Neural progenitor cell (in vitro differentiated cells): ENCODE measurements at places on chromosomes 4 and X. TPM values are rescaled to one million over a fixed set of nuclear protein-coding genes. Genes with fewer than 3 reads are reported as not detected.

- H3K27me3 ChIP-seq, result no peaks in the 10 kb centered on the region
- no peaks in the 10 kb centered on the region for H3K4me1 ChIP-seq
- no peak overlapping the region for H3K27ac ChIP-seq
- no peak overlapping the region for H3K4me3 ChIP-seq
- DNase-seq, result no peak
Observed at GRCh38 chrX:116142976-116143375, 27.6 kb upstream of the AGTR2 start.

- H3K27me3 ChIP-seq, result no peaks in the 10 kb centered on the region
- DNase-seq, result peak; percentile 60
- H3K4me1 ChIP-seq, result no peaks in the 10 kb centered on the region
Observed at GRCh38 chrX:51420610-51421009, 75.8 kb downstream of the NUDT11 start.

DNA sequence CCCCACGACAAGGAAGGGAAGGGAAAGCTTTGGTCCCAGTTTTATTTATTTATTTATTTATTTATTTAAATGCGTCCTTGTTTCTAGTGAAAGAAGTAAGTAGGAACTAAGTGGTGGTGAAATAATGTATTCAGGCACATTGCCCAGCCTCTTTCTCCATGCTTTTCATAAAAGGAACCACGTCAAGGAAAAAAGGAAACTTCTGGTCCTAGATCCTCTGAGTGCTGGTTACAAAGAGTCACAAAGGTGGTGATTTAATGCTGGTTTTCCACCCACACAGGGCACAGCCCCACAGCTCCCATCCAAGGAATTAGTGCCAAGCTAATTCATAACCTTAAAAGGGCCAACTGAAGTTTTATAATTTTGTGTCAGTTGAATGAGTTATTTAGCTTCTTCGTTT lies 206.6 kb upstream of the GYPA start:
- peaks cover 23% of the 10 kb centered on the region for H3K4me1 ChIP-seq
- no peak overlapping the region for H3K4me3 ChIP-seq
- no peaks in the 10 kb centered on the region for H3K36me3 ChIP-seq
- H3K27me3 ChIP-seq, result no peaks in the 10 kb centered on the region
- DNase-seq, result no peak
- peak overlapping the region; percentile 72 for H3K27ac ChIP-seq

DNA sequence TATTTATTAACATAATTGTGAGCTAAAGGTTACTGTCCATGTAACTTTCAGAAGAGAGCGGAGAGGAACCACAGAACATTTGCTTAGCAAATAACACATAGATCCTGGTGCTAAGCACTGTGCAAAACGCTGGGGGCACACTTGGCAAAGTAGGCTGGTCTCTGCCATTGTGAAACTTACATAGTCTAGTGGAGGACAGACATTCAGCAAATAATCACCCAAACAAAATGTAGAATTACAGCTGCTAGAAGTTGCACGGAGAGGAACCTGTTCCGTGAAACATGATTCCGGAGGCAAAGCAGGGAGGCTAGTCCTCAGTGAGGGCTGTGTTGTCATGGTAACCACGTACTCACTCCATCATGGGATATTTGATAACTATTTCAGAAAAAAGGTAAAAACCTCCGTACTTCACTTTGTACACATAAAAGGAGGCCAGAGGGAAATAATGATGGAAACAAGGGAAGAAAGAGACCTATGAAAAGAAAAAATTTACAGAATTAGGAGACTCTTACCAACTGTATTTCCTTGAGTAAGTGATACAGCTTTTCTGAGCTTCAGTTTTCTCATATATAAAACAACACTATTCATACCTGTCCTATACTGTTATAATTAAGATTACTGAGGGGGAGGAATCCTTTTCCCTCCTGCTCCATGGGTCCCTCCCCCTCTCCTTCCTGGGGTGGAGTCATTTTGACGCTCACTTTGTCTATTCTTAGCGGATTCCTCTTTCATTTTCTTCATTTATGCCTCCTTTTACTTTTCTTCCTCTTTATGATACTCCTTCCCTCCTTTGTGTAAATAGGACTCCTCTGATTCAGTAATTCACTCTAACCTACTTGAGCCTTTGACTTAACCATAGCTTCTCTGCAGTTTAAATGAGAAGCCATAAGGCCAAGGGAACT lies 825 bp upstream of the RASGEF1B start:
- no peak overlapping the region for H3K27ac ChIP-seq
- H3K4me1 ChIP-seq, result peaks cover 14% of the 10 kb centered on the region
- no peaks in the 10 kb centered on the region for H3K36me3 ChIP-seq
- peak; percentile 60 for DNase-seq

DNA sequence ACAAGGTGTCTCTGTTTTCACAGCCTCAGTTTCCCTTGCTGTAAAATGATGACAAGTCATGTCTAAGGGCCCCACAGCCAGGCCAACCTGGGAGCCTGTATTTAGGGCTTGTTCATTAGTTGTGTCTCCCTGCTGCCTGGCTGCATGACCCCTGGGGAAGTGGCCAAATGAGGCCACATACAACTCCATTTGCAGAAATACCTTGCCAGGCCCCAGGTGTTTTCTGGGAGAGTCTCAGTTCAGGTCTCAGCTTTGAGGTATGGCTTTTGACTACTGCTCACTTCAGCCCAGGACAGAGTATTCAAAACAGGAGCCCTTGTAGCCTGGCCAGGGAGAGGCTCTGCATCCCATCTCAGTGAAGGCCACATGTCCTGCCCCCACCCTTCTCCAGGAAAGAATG lies 202.5 kb upstream of the MAMLD1 start:
- no peaks in the 10 kb centered on the region for H3K36me3 ChIP-seq
- H3K4me1 ChIP-seq, result no peaks in the 10 kb centered on the region
- H3K27me3 ChIP-seq, result no peaks in the 10 kb centered on the region
- H3K4me3 ChIP-seq, result no peak overlapping the region
- no peak for DNase-seq

DNA sequence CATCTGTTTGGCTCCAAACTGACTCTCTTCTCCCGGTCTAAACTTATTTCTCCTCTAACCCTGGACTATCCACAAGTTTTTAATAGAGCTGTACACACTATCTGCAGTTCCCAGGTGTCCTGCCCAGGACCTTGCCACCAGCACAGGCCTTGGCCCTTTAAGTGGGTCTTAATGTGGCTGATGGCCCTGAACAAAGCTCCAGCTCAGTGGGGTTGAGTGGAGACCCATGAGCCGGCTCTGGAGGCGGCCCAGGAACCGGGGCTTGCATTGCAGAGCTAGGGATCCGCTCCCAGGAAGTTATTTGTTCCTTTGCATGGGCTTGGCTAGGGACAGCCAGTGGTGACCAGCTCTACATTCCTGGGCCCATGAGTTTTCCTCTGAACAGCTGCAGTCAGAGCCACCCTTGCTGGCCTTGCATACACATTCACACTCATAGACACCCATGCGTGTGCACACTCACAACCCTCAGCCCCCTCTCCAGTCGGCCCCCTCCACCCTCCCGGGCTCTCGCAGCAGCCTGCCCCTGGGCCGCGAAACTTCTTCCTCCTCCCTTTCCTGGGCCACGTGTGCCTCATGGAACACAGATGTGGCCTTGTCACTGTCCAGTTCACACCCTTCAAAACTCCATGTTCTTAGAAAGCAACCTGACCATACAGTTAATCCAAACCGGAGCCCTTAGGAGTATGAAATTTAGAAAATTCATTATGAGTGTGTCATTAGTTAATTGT lies 58.2 kb downstream of the GPR143 start:
- no peak overlapping the region for H3K4me3 ChIP-seq
- peak; percentile 9 for DNase-seq
- H3K4me1 ChIP-seq, result no peaks in the 10 kb centered on the region
- H3K27ac ChIP-seq, result no peak overlapping the region
- no peaks in the 10 kb centered on the region for H3K27me3 ChIP-seq
- no peaks in the 10 kb centered on the region for H3K36me3 ChIP-seq

DNA sequence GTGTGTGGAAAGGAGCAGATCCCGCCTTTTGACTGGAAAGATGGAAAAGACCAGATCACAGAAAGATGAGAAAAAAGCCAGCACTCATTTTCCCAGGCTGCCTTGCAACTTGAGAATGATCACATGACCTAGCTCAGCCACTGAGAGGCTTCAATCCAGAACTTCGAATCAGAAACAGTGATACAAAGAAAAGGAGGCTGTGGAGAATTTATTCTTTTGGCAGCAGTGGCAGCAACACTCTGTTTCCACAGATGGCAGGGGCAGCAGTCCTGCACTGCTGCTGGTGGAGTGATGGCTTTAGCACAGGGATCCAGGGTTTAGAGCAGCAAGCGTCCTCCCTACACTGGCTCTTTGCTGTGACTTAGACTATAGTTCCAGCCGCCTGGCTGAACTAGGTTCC lies 77.8 kb upstream of the SH3RF1 start:
- DNase-seq, result no peak
- no peak overlapping the region for H3K4me3 ChIP-seq
- H3K36me3 ChIP-seq, result no peaks in the 10 kb centered on the region
- no peak overlapping the region for H3K27ac ChIP-seq

DNA sequence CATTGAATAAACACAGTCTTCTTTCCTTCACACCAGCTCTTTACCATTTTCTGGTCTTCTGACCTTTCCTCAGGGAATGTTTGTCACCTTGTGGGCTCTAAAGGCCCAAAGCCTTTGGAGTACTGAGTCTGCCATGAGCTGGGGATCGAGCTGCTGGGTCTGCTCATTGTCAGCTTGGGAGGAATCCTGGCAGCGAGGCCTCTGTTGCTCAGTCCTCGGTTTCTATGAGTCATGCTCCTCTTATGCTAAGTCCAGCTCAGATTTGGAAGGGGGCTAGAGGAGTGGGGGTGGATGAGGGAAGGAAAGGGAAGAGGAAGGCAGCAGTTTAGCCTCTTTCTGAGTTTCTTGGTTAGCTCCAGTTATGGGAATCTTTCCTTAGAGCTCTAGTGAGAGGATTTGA lies 31.1 kb downstream of the NHSL2 start:
- no peak for DNase-seq
- H3K36me3 ChIP-seq, result no peaks in the 10 kb centered on the region
- H3K4me1 ChIP-seq, result peaks cover under 1% of the 10 kb centered on the region

The TMEM35A gene
- total RNA-seq, result 12.3 and 14.1 TPM in 2 replicates

The PPP2R2C gene
- total RNA-seq, result 2.5 and 3.5 TPM in 2 replicates

The MUC7 gene
- total RNA-seq, result not detected in 2 replicates

The XAGE3 gene
- total RNA-seq, result not detected in 2 replicates

The FAM47E gene
- 3.5 and 7.0 TPM in 2 replicates for total RNA-seq

The YY2 gene
- 0.22 and 0.56 TPM in 2 replicates for total RNA-seq
